ENCODE measurements at places on chromosomes 6 and 20.

DNA sequence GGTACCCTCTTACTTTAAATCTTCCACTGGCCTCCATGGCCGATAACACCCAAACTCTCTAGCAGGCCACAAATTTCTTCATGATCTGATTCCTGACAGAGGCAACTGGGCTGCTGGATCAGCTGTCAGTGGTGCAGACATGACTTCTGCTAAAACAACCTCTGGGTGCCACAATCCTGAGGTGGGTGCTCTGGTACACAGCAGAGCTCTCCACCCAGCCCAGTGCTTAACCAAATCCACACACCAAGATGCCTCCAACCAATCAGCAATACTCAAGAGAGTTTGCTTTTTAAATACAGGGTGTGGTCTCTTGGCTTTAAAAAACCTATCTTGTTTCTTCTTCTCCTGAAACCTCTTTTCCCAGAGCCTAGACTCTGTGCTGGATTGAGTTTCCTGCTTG, 126.6 kb upstream of the SPACA1 start:
- no peak for DNase-seq

DNA sequence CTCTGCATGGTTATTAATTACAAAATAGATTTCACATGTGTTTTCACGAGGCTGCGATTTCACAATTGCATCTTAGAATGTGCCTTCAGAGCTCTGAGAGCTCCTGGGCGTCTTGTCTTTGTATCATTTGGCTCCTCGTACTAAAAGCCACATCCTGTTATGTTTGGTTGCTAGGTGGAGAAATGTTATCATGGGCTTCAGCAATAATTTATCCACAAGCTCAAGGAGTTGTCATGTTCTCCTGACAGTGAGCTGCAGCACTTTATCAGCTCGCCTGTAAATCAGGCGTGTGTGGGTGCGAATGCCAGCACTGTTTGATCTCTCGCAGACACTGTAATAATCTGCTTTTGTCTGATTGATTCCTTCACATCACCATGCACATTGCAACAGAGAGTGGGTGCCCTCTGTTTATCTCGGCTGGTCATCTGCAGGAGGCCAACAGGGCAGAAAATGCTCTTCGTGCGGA, 218.6 kb upstream of the ZFP64 start:
- peak; percentile 70 for DNase-seq

GRCh38 chr6:53686355-53686940, 20.9 kb upstream of the KLHL31 start:
- DNase-seq = no peak

DNA sequence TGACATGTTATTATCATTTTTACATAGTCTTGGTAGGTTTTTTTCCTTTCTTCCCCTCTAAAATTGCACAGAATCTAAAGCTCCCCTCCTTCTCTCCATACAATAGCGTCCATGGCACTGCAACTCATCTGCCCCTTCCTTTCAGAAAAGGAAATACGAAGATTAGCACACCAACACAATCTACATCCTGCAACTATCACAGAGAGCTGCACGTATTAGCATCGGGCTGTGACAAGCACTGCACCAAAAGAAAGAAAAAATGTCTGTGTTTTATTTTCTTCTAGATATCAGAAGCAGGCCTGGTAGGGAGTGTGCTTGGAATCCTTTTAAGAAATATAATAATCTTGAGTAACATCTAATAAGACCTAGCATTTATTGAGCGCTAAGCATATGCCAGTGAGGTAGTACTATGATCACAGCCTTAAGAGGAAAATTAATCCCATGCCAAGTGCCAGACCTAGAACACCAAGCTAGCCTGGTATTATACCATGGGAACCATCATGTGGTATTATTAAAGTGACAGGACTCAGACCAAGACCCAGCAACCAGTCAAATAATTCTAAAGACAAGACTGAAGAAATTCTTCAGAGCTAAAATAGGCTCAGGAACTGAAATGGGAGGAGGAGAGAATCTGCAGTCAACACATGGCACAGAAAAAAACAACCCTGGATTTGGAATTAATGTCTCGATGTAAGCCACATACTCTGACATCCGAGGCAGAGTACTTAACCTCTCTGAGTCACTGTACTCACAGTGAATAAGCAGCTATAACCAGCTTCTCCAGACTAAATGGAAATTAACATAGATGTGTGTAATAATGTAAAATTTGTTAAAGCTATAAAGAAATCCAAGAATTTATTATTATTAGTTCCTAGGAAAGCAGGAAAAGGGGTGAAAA, 124.3 kb downstream of the IPCEF1 start:
- DNase-seq = peak; percentile 27

DNA sequence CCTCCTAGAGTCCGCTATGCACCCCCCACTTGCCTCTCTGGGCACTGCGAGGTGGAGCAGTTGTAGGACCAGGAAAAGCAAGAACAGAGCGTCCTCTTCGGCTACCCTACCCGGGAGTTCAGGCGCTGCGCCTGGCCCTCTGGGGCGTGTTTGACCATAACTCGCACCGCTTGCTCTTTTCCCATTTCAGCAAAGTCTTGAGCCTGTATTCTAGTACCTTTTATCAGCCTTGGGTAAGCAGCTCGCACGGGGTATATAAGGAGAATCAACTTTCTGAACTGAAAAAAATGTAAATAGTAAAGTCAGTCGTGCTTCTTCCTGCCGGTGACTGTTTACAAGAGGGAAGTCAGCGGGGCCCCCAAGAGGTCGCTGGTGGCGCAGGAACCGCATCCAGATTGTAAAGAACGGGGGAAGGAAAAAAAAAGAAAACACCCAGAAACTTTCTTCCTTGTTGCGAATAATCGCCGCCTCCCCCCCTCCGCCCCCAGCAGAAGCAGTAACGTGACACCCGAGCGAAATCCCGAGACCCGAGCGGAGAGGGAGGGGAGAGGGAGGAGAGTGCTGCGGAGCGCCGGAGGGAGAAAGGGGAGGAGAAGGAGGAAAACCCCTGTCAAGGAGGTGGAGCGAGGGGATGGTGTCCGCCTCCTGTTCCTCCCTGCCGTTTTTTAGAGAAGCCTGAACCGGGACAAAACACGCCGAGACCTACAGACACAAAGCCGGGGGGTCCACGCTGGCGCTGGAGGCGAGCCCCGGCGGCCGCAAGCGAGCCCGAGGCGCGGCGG, at the start of gene UST:
UST (plus strand) TSS at position 668 of the 782 bp plus-strand sequence. CDS start 401 bp downstream, outside the sequence.
- DNase-seq = peak; percentile 60

DNA sequence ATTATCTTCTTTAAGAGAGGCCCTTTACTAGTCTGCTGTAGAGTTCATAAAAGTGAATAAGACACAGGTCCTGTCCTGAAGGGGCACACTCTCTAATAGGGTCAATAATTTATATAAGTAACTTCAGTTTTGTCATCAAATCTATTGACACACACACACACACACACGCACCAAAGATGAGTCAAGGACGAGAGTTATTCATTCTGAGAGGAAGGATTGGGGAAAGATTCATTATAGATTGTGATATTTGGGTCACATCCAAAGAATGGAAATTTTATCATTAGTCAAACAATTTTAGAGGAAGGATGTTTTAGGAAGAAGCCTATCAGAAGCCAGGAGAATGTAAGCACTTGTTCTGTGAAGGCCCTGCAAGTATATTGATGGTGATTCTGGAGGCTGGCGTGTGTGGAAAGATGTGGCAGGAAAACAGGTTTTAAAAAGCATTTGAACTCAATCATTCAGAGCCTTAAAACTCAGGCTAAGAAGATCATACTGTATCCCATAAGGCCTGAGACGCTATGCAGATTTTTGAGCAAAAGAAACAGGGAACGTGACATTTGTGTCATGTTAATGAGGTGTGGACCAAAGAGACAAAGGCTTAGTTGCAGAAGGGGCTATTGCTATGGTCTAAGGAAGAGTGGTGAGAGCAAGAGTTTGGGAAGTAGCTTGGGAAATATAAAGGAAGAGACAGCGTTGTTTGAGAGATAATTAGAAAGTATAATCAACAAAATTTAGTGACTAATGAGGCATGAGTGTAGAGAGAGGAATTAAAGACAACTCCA, 161.4 kb upstream of the PREP start:
- no peak for DNase-seq

GRCh38 chr20:45893831-45894230, 2.7 kb downstream of the CTSA start:
- no peak for DNase-seq

DNA sequence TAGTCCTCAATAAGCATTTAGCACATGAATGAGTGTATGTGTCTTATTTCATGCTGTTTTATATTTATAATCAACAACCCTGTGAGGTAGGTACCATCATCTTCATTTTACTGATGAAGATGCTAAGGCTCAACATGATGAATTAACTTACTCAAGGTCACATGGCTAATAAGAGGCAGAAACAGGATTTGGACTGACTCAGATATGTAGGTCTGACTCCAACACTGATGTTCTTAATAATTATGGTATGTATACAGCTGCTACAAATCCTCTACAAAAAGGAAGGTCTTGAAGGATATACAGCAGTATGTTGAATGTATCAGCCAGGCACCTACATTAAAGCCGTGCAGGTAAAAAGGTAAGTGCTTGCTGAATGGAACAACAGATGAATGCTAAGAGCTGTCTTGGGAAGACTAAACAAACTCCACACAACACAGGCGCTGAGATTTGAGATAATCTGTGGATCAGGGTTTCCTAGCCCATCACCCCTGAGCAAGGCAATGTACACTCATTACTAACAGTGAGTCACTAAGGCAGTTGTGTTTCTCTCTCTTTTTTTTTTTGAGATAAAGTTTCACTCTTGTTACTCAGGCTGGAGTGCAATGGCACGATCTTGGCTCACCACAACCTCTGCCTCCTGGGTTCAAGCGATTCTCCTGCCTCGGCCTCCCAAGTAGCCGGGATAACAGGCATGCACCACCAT, 31.9 kb downstream of the TTI1 start:
- no peak for DNase-seq

- no peak for DNase-seq
Measured at GRCh38 chr6:75199889-75200288, 6.0 kb downstream of the COL12A1 start.

DNA sequence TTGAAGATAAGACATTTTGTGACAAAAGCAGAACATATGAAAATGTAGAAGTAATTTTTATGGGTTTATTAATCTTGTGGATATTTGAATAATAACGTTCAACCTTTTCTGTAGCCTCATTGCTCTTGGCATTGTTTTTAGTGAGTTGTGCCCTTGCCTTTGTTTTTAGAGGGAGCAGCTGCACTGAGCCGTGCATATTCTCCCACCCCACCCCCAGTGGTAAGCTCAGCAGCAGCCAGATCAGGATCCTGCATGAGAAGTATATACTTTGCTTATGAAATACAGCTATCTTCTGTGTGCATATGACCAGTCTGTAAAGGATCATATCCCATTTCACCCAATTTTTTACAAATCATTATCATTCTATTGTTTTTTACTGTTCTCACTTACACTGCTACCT, 184.2 kb downstream of the COL9A1 start:
- DNase-seq = no peak

GRCh38 chr6:78598966-78599365, 268.4 kb upstream of the IRAK1BP1 start:
- no peak for DNase-seq

DNA sequence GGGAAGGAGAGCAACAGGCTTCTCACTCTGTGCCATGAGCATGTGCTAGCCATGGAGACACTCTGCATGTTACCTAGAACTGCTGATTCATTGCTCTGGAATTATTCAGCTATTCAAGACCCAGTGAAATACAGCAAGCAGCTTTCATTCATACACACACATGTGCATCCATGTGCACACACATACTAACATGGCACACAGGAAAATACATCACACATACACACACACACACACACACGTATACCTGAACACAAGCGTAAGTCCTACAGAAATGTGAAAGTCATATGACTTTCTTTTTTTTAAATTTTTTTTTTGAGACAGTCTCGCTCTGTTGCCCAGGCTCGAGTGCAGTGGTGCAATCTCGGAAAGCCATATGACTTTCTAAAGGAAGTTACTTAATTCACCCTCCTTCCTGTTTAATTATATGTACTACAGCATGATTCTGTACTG, 108.2 kb upstream of the NFATC2 start:
- peak; percentile 76 for DNase-seq

DNA sequence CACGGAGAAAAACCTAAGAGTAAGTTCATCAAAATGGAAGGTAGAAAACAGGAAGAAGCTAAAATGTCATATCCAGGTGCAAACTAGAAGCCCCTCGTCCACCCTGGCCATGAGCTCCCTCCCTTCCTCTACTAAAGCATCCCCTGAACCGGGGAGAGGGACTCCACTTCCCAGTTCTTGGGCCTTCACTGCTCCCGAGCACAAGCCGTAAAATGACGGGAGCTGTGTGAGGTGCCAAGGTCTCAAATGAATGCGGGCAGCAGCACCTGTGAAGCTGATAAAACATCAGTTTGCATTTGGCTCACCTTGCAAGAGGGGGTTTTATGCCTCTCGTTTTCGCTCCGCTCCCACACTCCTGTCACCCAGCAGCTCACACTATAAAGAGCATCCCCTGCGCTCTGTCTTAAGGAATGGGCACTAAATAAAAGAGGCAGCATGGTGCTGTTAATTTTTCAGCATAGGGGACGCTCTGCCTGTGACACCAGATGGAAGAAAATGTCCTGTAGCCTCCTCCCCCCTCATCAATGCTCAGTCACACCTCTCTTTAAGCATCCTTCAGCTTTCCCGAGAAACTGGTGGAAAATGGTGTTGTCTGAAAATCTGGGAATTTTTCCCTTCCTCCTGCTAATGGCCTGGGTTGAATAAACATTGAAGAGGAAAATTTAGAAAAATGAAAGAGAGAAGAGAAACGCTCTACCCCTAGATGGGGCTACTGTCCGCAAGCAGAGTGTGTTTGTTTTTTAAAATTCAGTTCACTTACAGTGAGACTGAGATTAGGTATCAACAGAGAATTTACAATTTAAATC, 563.0 kb upstream of the AGPAT4 start:
- no peak for DNase-seq

DNA sequence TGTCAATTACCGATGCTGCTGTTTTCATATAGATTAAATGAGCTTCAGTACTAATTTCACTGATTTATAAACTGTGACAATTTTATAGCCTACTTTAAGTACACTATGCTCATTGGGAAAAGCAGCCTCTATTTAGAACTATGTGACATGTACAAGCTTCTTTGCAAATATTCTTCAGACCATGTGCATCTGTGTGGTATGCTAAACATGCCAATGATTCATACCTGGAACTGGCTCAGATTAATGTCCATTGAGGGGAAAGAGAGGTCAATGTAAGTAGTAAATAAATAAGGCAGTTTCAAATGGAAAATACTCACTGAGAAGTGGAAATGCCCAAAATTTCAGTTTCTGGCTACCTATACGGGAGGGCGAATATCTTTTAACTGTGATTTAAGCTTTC, 777.7 kb downstream of the C6orf118 start:
- no peak for DNase-seq

- peak; percentile 92 for DNase-seq
Measured at GRCh38 chr20:60057123-60057865, 99.1 kb downstream of the CDH26 start.

- peak; percentile 75 for DNase-seq
Measured at GRCh38 chr6:15254070-15254975, 8.5 kb downstream of the JARID2 start.

- no peak for DNase-seq
Measured at GRCh38 chr6:43075670-43076463, at the start of gene PTK7. PTK7 (plus strand) TSS chr6:43076314; CDS start chr6:43076489, 175 bp downstream.

DNA sequence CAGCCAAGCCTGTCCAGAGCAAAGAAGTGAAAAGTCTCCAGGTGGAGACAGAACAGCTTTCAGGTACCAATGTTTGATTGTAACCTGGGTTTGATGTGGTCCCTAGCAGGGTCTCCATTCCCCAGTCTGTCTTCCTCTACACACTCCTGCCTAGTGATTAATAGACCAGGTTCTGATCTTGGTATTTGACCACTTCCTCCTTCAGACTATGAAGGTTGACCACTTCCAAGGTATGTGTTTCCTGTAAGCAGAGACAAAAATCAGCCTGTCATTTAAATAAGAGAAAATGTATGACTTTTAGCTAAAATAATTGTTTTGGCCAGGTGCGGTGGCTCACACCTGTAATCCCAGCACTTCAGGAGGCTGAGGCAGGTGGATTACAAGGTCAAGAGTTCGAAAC, 41.8 kb upstream of the TOP1 start:
- no peak for DNase-seq
